CD4-positive, alpha-beta T cell treated with Interleukin-4 for 1 hour (primary cell): ENCODE measurements at places on chromosomes 13 and 19.

GRCh38 chr19:48512504-48513288, 1.1 kb upstream of the LMTK3 start:
- no peak for DNase-seq

GRCh38 chr13:50244355-50244712, 229.1 kb downstream of the KCNRG start:
- DNase-seq = no peak

- no peak for DNase-seq
Measured at GRCh38 chr13:50055454-50055853, 40.2 kb downstream of the KCNRG start.

GRCh38 chr19:13726323-13726722, 38.0 kb upstream of the MRI1 start:
- DNase-seq = no peak

DNA sequence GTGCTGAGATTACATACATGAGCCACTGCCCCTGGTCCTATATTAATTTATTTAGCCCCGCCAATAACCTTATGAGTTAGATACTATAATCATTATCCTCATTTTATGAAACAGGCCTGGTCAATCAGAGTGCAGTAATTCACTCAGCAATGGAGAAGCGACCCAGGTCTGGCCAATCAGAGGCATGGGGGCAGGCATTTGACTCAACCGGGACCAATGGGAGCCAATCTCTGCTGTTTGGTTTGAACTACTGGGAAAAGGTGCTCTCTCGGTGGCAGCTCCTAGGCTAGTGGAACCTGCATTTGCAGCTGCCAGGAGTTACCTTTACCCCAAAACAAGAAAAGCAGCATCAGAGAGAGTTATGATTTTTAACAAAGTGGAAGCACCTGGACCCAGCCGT, 6.6 kb downstream of the SIRT2 start:
- DNase-seq = no peak

DNA sequence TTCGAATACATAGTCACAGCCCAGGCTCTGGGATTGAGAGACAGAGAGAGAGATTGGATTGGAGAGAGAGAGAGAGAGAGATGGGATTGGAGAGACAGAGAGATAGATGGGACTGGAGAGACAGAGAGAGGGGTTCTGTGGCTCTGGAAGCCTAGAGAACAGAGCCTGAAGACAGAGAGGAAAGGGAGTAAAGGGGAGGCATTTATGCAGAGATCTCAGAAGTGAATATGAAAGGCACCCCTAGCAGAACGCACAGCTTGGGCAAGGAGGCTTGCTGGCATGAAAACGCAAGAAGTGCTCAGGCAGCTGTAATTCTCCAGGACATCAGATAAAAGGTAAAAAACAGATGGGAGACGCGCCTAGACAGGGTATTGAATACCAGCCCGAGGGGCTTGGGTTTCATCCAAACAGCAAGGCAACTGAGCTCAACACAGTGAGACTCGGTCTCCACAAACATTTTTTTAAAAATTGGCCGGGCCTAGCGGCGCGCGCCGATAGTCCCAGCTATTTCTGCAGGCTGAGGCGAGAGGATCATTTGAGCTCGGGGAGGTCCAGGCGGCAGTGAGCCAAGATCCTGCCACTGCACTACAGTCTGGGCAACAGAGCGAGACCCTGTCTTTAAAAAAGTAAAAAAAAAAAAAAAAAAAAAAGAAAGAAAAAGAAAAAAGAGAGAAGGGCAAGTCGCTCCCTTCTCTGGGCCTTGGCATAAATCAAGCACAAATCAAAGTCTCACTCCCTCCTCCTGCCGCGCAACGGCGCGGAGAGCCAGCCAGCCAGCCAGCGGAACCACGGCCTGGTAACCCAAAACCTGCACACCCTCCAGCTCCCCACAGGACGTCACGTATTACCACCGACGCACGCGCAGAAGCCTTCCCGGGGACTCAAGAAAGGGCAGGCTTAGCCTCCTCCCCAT, 774 bp upstream of the PPP2R1A start:
- DNase-seq = no peak

GRCh38 chr13:73535341-73535740, 476.5 kb downstream of the KLF5 start:
- DNase-seq = no peak

GRCh38 chr19:18773682-18774081, 17.4 kb downstream of the COMP start:
- DNase-seq = no peak

- no peak for DNase-seq
Measured at GRCh38 chr13:100528820-100529219, 59.8 kb downstream of the GGACT start.

DNA sequence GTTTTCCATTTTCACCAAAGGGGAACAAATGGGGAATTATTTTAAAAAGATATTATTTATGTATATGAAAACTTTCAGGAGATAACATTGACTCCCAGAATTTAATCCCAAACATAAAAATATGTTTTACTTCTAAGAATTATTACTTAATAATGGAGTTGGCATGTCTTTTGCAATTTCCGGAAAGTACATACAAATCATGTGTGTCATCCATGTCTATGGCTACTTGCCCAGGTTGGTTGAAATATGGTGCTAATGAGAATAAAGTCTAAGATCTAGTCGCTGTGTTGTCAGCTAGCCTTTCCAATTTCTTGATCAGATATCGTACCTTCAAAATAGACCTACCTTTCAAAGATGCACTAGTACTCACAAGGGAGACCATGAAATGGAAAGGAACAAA, 1003.2 kb upstream of the PCDH20 start:
- no peak for DNase-seq

DNA sequence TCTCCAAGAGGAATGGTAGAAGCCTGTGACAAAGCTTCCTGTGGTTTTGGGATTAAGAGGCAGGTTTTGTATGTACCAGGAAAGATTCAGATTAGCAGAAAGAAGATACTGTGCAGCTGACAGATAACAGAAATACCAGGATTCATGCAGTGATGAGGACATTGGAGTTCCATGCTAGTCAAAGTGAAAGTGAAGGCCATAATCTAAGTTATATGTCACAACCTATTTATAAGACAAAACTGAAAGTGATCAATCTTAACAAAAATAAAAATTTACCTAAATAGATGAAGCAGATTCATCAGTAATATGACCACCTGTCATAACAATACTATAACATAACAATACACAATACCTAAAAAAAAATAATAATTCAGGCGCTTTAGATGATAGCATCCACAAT, 1305.2 kb upstream of the PCDH9 start:
- no peak for DNase-seq

- no peak for DNase-seq
Measured at GRCh38 chr19:4161415-4162077, 8.1 kb downstream of the CREB3L3 start.

- DNase-seq = no peak
Measured at GRCh38 chr19:2337329-2337707, 8.8 kb downstream of the SPPL2B start.

GRCh38 chr19:48461982-48462655, 6.7 kb downstream of the KCNJ14 start:
- DNase-seq = no peak

DNA sequence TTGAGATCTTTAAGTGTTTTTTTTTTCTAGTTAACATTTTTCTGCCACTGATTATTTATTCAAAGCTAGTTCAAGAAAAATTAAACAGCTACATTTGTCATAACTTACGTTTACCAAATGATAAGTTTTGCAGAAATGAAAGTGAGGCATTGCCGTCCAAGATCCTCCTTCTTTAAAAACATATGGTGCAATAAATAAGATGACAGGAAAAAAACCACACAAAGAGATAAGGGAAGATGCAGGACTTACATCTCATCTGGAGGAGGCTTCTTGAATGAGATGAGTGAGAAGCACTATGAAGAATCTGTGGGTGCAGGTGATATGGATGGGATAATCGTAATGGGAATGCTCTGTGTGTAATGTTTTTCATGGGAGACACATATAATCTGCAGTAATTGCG, 12.4 kb downstream of the TNFSF13B start:
- DNase-seq = no peak

DNA sequence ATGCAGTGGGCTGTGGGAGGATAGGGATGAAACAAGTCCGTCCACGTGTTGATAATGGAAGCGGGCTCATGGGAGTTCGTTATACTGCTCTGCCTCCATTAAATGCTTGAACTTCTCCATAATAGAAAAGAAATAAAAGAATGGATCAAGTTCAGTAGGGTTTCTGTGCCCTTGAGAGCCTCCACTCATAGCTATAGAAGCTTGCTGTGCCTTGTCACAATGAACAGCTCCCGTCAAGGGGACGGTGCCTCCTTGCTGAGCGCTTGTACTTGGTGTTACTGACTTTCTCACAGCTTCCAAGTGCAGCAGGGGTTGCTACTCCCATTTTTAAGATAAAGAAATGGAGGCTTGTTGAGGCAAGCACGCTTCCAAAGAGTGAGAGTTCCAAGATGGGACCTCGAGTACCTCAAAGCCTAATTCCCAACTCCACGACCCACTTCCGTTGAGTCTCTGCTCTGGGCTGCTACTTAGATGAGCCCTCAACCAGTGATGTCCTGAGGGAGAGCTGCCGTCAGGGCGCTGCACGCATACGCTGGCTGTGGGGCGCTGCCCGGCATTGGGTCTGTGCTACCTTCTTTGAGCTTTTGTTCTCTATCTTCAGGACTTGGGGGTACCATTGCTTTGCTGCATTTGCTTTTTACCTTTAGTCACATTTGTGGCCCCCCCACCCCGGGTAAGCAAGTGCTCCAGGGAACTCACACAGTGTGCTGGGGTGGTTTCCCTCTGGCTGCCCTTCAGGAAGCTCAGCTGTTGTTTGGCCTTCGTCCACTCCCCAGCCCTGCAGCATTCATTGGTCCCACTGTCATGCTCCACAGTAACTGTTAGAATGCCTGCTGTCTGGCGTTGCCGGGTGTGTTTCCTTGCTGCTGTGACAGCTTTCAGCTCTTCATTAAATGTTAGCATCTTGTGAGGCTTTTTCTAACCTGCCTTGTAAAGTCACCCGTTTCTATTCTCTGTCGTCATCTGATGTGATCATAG, 9.5 kb downstream of the SNRNP70 start:
- DNase-seq = no peak

DNA sequence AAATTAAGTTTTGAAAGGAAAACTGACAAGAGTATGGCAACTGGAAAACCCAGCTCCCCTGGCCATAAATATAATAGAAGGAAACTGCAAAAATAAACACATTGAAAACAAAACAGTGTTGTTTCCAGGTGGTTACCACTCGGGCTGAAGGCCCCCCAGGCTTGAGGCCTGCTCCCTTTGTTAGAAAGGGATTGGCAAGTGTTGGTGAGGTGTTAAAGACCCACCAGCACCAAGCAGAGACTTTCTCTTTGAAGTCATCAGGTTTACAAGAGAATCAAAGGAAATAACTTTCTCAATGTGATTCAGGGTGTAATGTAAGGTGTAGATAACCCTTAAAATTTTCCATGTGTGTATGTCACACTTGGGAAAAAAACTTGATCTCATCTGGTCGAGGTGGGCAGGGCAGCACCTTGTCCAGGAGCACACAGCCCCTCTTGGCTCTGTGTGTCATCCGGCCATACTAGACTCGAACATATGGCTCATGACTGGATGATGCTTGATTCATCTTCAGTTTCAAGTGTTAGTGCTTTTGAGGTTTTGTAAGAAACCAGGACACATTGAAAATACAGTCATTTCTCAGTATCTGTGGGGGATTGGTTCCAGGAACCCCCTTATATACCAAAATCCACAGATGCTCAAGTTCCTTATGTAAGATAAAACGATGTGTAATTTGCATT, 7.8 kb downstream of the ACTN4 start:
- DNase-seq = no peak

DNA sequence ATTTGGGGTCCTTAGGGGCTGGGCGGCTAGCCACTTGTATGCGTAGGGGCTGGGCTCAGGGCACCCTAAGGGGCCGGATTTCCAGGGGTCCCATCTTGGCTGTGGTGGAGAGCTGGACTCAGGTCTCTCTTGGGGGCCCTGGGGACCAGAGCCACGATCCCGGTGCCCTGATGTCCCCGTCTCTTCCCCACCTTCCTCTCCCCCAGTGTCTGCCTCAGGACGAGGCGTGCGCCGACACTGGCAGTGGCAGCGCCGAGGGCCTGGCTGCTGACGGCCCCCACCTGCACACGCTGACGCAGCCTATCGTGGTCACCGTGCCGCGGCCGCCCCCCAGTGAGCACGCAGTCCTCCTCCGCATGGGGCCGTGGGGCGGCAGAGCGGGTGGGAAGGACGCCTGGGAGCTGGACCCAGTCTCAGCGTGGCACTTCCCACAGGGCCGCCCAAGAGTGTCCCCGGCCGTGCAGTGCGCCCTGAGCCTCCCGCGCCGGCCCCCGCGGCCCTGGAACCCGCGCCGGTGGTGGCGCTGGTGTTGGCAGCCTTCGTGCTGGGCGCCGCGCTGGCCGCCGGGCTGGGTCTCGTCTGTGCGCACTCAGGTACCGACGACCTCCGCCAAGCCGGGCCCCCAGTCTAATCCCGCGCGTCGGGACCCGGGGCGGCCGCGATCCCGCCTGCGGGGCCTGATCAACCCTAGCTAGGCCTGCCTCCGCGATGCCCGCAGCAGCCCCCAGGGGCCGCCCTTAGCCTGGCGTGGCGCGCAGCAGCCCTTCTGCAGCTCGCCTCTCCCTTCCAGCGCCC, 2.7 kb upstream of the SNAPC2 start:
- peak; percentile 61 for DNase-seq

GRCh38 chr13:91369441-91369831, 21.9 kb downstream of the MIR17HG start:
- DNase-seq = no peak

DNA sequence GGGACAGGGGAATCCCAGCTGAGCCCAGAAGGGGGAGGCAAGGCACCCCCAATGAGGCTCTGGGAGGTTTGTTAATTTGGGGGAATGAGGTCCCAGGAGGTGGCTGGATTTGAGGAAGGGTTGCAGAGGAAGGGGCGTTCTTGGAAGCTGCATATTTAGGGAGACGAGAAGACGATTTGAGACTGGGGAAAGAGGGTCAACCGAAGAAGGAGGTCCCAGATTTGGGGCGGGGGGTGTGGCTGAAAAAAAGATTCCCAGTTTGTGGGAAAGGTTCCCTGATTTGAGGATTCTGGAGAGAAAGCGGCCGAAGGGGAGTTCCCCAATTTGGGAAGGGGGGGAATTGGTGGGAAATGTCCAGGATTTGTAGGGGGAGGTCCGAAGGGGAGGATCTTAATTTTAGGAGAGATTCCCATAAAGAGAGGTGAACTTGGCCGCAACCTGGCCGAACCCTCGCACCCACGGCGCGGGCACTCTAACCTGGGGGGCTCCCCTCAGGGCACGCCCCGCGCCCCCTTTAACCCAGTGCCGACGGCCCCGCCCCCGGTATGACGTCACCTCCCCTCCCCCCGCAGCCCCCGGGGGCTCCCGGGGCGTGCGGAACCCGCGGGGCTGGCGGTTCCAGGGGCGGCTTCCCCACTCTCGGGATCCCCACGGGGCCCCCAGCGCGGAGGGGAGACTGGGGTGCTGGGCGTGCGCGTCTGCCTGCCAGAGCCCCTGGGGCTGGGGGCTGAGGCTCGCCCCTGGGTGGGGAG, 1.2 kb downstream of the PTPRS start:
- no peak for DNase-seq

DNA sequence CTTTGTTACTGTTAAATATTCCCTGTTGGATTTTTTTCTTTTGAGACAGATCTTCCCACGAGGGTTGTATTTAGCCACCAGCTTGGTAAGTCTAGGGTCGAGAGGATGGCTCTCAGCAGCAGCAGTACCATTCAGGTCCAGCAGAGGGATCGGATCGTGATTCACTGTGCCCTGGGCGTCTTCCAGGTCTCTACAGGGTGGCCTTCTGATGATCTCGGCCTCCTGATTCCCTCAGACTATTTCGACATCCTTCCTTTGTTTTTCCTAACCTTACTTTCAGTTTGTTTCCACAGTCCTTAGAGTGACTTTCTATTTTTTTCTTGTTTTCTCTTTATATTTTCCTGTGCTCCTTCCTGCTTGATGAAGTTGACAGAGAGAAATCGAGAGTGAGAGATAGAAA, 1436.9 kb downstream of the UQCRFS1 start:
- no peak for DNase-seq

- DNase-seq = no peak
Measured at GRCh38 chr19:5593343-5594255, 25.8 kb upstream of the TINCR start.
